RPMI7951 (cell line): ENCODE measurements at places on chromosomes 5 and 9. TPM values are rescaled to one million over a fixed set of nuclear protein-coding genes. Genes with fewer than 3 reads are reported as not detected.

DNA sequence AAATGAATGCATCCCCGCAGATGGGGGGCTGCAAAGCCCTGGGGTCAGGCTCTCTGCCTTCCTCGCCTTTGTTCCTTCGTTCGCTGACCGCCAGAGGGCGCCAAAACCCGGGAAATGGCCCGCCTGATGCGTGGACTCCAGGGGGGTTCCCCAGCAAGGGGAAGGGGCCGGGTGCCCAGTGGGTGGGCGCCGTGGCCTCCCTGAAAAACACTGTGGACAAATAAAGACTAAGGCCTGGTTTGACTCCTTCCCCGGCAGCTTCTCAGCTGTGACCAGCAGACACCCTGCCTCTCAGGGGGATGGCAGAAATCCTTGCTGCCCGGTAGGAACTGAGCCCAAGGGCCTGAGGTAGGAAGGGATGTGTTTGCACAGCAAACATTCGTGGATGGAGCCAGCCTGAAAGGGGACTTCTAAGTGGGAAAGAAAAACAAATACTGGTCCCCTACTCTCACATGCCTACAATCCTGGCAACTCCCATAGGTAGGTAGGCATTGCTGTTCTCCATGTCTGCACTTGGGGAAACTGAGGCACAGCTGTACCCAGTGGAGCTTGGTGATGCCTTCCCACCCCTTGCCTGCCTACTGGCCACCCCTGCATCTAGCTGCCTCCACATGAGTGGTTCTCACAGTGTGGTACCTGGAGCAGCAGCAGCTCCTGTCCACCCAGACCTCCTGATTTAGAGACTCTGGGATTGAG is 57.7 kb downstream of the DUSP1 start:
- no peak for DNase-seq

- DNase-seq, result no peak
These were observed 143.1 kb downstream of the TTC39B start for GRCh38 chr9:15163931-15164330.

DNA sequence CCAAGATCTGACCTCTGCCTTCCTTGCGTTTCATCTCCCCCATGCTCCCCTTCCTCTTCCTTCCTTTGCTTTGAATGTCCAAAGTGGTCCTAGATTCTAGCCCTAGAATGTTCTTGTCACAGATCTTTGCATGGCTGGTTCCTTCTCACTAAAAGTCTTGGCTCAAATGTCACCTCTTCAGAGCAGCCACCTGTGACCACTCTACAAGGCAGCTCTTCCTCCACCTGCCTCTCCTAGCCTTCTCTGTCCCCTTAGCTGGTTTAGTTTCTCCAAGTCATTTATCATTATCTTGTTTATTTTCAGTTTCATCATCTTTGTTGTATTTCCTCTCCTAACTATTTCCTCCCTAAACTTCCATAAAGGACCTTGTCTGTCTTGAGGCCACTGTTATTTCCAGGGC is 7.1 kb upstream of the OCLN start:
- no peak for DNase-seq

DNA sequence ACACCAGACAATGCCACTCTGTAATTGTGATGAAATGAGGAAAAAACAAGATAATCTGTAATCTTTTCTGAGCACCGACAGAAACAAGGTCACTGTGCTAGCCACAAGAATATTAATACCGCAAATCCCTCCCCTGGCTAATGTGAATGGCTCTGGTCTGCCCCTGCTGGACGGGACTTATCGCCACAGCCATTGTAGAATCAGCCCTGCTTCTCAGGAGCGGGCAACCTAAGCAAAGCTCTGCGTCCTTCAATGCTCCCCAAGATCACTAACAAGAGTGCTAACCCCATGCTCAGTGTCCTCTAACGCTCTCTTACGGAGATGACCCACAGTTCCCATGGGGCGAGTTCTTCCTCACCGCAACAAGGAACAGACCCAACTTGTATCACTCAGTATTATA is 42.7 kb downstream of the OR2V1 start:
- no peak for DNase-seq

DNA sequence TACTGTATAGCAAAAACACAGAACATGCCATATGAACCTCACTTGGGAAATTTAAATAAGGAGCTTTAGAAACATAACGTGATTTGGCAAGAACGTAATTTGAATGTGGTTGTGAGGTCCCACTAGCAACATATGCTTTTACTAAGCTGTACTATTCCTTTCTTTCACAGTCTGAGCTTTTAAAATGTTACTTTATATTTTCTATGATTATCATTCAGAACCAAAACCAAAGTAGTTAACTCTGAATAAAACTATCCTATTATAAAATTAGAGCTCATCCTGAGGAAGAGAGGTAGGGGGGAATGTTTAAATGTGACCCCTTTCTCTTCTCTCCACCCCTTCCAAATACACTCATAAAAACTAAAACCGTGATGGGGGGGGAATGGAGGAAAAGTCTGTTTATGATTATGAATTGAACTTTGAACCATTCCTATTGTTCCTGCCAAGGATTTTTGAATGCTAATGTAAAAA is 435.7 kb downstream of the NFIB start:
- no peak for DNase-seq

- no peak for DNase-seq
These were observed 56.1 kb downstream of the IL33 start for GRCh38 chr9:6271508-6272228.

DNA sequence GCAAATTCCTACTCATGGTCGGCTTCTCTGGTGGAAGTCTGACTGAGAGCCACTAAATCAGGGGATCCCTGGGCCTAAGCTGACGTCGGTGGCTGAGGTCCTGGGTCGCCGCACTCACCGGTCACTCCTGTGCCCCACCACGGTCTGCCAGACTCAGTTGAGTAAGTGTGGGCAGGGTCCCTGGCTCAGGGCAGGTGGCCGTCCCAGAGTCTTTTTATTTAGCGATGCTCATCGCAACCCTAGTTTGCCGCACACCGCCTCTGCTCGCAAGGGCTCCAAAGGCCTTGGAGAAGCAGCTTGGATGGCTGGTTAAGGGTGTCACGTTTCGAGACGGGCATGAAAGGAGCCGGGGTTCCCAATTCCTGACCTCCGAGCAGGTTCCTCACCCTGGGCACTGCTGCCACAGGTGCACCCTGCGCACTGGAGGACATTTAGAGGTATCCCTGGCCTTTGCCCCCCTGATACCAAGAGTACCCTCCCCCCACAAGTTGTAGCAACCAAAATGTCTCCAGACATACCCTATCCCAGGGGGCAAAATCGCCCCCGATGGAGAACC is 59.9 kb downstream of the NSUN2 start:
- no peak for DNase-seq

DNA sequence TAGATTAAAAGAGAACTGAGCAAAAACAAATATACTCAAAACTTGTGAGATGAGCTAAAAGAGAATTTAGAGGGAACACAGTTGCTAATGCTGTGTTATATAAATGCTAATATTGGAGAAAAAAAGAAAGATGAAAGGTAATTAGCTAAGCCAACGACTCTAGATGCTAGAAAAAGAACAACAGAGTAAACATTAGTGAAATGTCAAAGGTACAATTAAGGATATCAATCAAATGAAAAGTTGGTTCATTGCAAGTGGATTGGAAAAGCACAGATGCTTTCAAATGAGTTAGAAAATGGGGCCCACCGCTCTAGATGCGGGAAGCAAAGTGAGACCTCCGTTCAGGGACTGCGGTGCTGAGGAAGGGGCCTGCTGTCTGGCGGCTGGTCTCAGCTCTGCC is 17.9 kb upstream of the BARHL1 start:
- DNase-seq, result no peak

GRCh38 chr9:31030741-31031202 is 1353.7 kb upstream of the ACO1 start:
- DNase-seq, result no peak

DNA sequence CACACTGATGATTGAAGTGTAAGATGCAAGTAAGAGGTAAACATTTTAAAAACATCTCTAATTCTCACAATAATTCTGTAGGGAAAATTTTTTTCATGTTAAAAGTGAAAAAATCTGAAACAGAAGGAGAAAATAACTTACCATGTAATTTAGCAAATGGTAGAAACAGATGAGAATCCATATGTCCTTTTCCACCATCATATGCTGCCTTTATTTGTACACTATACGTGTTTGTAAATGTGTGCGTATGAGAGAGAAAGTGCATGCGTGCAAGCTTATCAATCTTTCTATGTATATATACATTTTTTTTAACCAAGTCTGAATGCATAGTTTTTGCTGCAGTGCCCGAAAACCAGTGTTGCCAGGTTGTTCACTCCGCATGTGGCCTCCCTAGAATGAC is 186.7 kb downstream of the IZUMO3 start:
- DNase-seq, result no peak

GRCh38 chr9:88998911-88999310 is 7.6 kb downstream of the S1PR3 start:
- DNase-seq, result peak; percentile 48

- DNase-seq, result peak; percentile 5
These were observed 117.0 kb downstream of the TRPM6 start for GRCh38 chr9:74770508-74771261.

DNA sequence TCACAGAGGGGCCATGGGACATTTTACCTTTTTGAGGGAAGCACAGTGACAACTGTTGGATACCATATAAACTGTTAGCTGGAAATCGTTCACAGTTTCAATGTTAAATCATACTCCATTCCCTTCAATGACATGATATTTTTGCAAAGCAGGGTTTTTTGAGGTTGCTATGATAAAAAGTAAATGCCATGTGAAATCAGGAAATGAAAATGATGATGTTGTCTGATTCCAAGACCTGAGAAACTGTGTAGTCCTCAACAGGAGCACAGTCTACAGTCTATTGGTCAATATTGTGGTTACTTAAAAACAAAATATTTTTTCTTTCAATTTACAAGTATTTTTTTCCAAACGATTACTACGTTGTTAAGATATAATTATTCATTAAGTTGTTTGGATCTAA is 24.0 kb upstream of the ADAM19 start:
- no peak for DNase-seq

DNA sequence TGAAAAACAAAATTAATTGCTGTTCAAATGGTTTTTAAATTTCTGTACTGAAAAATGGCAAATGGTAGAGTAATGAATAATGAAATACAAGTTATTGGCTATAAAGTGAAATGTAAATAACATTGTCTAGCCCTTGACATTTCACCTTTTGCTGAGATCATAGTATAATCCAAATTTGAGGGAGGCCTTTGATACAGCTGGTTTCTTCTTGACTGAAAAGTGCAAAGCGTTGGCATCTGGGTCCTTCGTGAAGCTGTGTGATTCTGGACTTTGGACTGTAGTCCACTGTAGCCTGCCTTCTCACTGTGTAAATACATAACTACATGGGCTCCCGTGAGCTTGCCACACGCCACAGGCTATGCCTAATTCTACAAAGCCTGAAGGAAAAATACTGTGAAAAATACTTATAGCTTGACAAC is 52.3 kb downstream of the ARHGEF28 start:
- DNase-seq, result no peak

- DNase-seq, result no peak
These were observed 39.2 kb downstream of the ADAMTS19 start for GRCh38 chr5:129499208-129499852.

DNA sequence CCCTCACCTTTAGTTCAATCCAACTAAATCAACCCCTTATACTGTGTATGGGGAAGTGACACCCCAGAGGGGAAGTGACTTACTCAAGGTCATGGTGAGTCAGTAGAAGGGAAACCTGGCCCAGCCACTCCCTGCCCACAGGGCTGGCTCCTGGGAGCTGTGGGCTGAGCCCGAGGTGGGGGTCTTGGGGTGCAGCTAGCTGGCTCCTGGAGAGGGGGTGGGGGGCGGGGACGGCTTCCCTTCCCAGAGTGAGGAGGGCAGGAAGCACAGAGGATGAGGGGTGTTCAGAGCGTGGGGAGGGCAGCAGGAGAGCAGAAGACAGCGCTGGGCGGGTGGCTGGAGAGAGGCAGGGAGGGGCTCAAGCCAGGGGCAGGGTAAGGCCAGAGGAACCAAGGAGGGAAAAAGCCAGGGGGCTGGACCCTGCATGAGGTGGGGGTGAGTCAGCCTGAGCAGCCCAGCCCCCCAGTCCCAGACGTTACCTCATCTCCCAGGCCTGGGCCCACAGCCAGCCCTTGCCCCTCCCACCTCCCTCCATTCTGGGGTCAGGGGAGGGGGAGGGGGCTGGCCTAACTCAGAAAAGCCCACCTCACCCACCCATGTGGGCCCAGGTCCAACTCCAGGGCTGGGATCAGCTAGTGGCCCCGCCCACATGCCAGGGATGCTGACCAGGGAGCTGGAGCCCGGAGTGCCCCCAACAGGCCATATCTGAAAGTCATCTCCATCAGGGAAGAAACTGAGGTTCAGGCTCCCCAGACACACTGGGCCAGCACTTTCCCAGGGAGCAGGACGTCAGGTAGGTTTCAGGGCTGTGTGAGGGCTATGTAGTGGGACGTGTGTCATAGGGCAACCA is 2.8 kb downstream of the PDLIM7 start:
- DNase-seq, result peak; percentile 83

DNA sequence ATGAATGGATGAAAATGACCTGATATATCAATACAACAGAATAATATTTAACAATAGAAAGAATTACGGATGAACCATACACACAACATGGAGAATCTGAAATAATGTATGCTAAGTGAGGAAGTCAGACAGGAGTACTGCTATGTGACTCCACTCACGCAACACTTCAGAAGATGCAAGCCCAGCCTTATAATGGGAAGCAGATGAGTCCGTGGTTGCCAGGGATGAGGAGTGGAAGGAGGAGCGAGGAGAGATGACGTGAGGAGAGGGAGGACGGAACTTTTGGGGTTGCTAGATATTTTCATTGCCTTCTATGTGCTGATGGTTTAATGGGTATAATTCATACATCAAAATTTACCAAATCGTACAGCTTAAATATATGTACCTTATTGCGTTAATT is 55.4 kb upstream of the ERCC6L2 start:
- no peak for DNase-seq

GADD45G gene
- 0.12 TPM in 1 of 2 replicates, not detected in the other for total RNA-seq

GLDC gene
- 2.0 and 2.4 TPM in 2 replicates for total RNA-seq

SPATA31A3 gene
- total RNA-seq, result not detected in 2 replicates

GPX8 gene
- 99.8 and 116 TPM in 2 replicates for total RNA-seq

IFNK gene
- not detected in 2 replicates for total RNA-seq

SPINK6 gene
- not detected in 2 replicates for total RNA-seq

TMEM232 gene
- total RNA-seq, result 0.24 and 0.29 TPM in 2 replicates

SLC25A2 gene
- 0.48 TPM in 1 of 2 replicates, not detected in the other for total RNA-seq

AJM1 gene
- total RNA-seq, result 0.72 and 1.3 TPM in 2 replicates

SNAPC4 gene
- 4.6 and 4.9 TPM in 2 replicates for total RNA-seq
